NCI-H526 treated with DMSO at 0.1 percent for 48 hours (cell line): ENCODE measurements at places on chromosomes 3 and 15.

DNA sequence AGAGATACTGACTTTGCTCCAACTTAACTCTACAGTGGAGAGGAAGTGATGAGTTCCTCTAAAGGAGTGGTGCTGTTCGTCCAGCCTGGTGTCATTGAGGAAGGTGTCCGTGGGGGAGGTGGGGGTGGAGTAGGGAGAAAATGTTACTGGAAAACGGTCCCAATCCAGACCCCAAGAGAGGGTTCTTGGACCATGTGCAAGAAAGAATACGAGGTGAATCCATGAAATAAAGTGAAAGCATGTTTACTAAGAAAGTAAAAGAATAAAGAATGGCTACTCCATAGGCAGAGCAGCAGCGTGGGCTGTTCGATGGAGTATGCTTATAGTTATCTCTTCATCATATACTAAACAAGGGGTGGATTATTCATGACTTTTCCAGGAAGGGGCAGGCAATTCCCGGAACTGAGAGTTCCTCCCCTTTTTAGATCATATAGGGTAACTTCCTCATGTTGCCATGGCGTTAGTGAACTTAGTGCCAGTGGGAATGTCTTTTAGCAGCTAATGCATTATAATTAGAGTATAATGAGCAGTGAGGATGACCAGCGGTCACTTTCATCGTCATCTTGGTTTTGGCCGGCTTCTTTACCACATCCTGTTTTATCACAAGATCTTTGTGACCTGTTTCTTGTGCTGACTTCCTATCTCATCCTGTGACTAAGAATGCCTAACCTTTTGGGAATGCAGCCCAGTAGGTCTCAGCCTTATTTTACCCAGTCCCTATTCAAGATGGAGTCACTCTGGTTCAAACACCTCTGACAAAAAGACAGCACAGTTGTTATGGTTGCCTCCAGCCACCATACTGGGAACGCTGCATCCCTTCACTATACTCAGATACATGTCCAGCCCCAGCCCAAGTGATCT, 38.6 kb downstream of the CLEC3B start:
- DNase-seq = no peak

DNA sequence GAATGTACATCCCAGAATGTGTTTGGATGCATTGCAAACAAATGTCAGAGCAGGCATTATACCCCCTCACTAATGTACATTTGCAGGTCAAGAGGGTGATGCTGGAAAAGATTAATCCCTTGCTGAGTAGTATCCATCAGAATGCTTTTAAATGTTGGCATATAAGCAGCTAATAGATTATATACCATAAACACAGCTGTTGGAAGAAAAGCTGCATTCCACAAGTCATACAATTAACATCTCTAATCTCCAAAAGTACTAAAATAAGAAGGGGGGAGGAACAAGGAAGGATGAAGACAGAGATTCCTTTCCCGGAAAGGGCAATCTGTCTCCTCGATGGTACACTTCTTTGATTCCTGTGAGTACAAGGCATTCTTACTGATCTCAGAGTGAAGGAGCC, 445.7 kb upstream of the CDIN1 start:
- no peak for DNase-seq

GRCh38 chr3:140630866-140631265, 47.0 kb upstream of the TRIM42 start:
- no peak for DNase-seq

GRCh38 chr3:177308286-177308685, 111.0 kb upstream of the TBL1XR1 start:
- DNase-seq = no peak

- DNase-seq = no peak
These were observed 30.5 kb downstream of the POLQ start for GRCh38 chr3:121515313-121515712.

DNA sequence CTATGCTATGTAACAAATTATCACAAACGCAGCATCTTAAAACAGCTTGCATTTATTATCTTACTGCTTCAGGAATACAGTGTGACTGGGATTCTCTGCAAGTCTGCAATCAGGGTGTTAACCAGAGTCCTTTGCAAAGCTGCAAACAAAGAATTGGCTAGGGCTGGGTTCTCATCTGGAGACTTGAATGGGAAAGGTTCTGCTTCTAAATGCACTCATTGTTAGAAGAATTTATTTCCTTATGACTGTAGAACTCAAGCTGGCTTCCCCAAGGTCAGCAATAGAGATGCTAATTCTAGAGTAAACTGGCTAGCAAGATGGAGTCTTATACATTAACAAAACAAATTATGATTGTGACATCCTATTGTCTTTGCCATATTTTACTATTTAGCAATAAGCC, 673.7 kb downstream of the DIPK2A start:
- DNase-seq = no peak

DNA sequence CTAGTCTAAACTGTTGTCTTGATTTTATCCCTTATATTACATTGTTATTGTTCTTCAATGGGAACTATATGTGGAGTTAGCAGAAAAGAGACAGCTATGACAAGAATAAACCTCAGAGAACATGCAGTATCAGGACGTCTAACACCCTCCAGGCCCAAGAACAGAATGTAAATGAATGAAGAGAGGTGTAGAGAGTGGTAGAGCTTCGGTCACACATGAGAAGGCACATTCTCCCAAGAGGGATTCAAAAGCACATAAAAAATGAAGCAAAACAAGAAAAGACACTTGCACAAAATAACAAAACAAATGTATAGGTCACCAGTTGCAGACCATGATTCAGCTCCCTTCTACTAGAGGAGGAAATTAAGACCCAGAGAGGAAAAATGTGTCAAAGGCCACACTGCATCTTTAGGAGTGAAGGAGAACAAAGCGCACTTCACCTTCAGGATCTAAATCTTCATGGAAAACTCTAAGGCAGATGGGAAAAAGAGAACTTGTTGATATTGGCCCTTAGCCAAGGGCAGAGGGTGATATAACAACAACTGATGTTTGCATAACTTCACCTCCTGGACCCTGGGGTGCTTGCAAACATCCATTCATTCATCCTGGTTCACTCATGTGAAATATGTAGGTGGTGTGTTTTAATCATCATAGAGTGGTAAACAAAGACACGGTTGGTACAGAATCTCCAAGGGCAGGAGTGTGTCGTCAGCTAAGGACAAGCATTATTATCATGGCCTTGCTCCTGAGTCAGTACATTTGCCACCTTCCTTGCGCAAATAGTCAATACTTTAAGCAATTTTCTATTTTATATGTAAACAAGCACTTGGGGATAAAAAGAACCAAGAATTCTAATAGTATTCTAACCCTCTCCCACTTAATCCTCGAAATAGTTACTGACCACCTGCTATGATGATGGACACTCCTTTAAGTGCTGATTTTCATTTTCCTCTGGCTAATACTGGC, 8.8 kb downstream of the NEK10 start:
- DNase-seq = peak; percentile 46

DNA sequence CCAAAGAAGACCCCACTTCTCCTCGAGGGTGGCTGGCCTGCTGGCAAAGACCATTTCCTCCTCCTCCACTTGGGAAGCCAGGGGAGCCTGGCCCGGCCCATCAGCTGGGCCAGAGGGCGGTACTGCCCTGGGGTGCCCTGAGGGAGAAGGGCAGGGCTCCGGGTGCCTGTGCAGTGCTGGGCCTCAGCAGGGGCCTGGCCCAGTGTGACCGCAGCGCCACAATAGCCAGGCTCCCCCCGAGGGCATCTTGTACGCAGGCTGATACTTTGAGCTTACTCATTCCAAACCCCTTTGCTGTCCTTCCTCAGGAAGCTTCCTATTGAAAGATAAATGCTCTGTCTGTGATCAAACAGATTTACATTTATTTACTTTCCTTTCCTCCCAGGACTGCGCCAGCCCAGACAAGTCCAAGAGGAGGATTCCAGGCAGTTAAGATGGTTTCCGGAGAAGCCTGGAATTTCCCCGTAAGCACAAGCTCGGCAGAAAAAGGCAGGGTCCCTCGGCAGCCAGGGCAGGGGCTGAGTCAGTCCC, 240.1 kb downstream of the XXYLT1 start:
- peak; percentile 2 for DNase-seq

GRCh38 chr15:79373728-79374127, 58.4 kb upstream of the MINAR1 start:
- DNase-seq = no peak

GRCh38 chr3:150216041-150216811, 191.9 kb upstream of the TSC22D2 start:
- DNase-seq = peak; percentile 73

DNA sequence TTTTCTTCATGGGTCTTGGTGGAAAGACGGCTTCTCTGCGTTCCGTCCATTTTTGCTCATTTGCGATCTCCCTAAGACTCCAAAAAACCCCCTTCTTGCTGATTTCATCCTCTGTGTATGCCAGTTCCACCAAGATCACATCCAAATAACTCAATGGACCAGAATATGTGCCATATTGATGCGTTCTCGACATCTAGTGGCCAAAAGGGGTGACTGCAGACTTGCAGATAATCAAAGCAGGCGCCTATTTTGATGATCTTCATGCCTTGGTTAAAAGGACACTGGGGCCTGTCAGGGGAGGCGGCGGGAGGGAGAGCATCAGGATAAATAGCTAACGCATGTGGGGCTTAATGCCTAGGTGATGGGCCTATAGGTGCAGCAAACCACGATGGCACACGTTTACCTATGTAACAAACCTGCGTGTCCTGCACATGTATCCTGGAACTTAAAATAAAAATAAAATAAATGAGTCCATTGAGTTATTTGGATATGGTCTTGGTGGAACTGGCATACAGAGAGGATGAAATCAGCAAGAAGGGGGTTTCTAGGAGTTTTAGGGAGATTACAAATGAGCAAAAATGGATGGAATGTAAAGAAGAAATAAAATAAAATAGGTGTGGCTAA, 104.2 kb upstream of the RAD18 start:
- peak; percentile 26 for DNase-seq

- DNase-seq = no peak
These were observed 899.8 kb downstream of the MCTP2 start for GRCh38 chr15:95131131-95131556.

DNA sequence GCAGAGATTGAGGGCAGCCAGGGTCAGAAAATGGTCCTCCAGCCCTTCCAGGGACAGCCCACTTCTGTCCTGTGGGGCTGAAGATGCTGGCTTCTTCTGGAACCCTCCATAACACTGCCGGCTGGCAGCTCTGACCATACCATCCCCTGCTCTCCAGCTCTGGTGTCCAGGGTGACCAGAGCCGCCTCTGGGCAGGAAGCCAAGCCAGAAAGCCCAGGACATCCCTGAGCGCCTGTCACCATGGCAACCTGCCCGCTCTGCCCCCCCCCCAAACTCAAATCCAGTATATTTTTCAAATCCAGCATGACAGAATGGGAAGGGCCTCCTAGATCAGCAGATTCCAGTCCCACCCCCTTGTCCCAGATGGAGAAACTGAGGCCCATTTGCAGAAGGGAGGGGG, 420 bp upstream of the TMIE start:
- DNase-seq = no peak

GRCh38 chr3:81888914-81889557, 127.6 kb upstream of the GBE1 start:
- no peak for DNase-seq

GRCh38 chr3:165549665-165550064, 287.6 kb downstream of the BCHE start:
- no peak for DNase-seq

DNA sequence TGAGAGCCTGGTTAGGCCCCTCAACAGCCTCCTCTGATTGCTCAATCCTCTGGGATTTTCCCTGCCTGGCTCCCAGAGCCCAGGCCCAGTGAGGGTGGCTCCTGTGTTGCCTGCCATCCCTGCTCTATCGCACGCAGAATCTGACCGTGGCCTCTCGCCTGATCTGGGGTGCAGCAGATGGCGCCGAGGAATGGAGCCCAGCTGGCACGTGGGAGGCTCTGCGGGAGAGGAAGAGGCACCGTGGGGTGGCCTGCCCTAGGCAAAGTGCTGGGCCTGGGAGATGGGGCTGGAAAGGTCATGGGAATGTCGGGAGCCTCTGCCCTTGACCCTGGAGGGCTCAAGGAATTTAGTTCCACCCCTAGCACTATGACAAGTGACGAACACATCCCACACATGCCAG, 10.3 kb downstream of the SV2B start:
- no peak for DNase-seq

DNA sequence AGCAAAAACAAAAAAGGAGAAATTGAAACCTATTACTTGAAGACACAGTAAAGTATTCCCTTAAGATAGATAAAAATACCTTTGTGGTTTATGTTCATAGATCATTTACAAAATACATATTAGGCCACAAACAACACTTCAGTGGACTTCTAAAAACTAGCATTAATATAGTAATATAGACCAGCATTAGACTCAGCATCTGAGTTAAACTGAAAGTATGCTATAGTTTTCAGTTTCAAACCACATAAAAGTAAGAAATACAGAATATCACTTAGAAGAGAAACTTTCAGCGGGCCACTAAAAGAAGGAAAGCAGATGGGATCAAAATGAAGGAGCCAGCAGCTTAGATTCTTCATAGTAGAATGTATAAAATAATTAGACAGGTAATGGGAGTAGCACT, 86.6 kb downstream of the MSL2 start:
- DNase-seq = no peak

DNA sequence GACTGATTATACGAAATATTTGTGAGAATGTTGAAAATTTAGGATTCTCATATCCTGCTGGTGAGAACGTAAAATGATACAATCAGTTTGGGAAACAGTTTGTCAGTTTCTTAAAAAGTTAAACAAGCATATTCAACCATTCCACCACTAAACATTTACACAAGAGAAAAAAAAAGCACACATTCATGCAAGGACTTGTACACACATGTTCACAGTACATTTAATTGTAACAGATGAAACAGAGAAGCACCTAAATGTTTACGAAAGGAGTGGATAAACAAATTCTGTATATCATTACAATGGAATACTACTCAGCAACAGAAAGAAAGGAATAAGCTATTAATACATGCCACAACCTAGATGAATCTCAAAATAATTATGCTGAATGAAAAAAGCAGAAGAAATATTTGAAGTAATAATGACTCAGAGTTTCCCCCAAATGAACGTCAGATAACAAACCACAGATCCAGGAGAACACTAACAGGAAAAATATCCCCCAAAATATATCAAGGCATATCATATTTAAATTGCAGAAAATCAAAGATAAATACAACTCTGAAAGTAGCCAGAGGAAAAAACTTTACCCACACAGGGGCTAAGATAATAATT, 14.3 kb downstream of the ANKRD28 start:
- no peak for DNase-seq

DNA sequence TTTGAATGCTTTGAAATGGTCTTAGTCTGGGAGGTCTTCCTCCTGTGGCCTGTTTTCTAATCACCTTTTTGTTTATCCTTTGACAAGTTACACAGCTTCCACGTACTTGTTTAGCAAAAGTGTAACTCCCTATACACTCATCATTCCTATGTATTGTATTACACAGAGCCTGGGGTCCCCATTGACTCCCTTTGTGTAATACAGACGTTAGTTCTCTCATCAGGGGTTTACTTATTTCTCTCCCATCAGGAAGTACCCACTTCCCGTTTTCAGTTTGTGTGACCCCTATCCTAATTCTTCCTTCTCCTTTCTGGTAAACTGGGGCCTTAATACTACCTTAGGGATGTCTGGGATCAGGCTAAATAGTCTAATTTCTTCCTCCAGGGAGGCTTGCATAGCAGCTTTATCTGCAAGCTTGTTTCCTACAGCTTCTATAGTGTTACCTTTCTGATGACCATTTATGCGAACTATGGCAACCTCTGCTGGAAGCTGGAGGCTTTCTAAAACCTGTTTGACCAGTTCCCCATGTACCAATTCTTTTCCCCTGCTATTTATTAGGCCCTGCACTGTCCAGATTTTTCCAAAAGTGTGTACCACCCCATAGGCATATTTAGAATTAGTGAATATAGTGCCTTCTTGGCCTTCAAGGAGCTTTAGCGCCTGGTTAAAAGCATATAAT, 22.4 kb downstream of the ARL8B start:
- no peak for DNase-seq

- no peak for DNase-seq
These were observed 56.0 kb downstream of the SEMA3G start for GRCh38 chr3:52388933-52389332.

GRCh38 chr3:16982460-16982859, 97.7 kb downstream of the PLCL2 start:
- no peak for DNase-seq
